ENCODE measurements at places on chromosomes 2 and 18.

DNA sequence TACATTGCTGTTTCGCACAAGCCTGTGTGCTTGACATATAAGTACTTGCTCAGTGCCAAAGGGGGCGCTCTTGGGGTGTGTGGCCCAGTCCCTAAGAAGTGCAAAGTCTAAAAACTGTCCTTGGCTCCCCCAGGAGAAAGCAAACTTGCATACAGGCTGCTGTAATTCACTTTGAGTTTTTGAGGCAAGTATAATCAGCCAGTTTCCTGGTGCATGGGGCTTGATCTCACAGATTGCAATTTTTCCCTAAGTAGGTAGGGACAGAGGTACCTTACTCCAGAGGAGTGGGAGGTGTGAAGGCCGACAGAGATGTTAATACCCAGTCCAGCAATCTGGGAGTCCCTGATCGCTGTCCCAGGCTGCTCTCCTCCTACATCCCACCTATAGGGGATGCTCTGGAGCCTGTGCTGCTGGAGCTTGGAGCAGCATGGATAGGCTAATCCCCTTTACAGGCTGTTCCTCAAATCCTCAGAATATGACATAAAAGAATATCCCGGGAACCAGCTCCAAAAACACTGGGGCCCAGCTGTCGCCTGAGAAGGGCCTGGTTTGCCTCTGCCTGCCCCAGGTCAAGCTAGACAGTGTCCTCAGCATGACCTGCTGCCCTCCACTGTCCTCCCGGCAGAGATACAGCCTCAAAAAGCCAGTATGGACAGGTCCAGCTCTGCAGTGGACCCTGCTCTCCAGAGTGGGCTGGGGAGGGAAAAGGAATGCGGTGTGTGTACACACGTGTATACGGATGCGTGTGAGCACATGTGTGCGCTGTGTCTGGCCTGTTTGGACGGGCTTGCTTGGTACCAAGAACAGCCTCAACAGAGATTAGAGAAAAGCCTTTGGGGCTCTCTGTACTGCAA lies 136.5 kb upstream of the HAAO start:
- no peak for DNase-seq

DNA sequence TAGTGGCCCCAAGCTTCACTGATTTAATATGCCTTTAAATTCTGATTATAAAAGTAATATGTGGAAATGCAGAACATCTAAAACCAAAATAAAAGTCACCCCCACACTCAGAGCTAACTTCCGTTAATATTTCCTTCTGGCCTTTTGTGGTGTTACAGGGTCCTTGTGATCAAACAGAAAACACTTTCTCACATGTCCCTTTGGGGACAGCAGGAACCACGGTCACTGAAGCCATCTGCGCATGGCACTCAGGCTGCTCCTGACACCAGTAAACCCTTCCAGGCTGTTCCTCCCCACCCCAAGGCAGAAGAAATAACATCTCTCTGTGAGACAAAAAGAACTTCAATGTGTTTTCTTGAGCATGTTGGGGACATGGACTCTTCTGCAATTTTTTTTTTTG lies 25.1 kb upstream of the GPR17 start:
- no peak for DNase-seq

GRCh38 chr2:48414980-48415835 lies 114.7 kb upstream of the STON1 start:
- DNase-seq, result peak; percentile 71

DNA sequence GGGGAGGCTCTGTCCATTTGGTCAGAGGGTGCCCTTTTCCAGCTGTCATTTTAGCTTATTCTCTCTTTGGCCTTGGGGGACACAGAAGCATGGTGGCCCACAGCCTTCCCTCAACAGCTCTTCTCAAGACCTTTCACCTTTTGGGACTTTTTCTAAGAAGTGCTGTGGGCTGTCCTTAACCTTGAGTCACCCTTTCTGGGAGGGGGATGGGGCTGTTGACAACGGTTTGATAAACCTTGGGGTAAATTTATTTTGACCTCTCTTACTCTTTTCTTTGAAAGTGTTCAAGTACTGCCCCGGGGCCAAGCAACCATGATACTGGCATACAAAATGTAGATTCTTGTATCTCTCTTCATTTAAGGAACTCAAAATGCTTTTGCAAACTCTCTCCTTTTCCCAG lies 13.7 kb downstream of the IGFBP5 start:
- DNase-seq, result no peak

DNA sequence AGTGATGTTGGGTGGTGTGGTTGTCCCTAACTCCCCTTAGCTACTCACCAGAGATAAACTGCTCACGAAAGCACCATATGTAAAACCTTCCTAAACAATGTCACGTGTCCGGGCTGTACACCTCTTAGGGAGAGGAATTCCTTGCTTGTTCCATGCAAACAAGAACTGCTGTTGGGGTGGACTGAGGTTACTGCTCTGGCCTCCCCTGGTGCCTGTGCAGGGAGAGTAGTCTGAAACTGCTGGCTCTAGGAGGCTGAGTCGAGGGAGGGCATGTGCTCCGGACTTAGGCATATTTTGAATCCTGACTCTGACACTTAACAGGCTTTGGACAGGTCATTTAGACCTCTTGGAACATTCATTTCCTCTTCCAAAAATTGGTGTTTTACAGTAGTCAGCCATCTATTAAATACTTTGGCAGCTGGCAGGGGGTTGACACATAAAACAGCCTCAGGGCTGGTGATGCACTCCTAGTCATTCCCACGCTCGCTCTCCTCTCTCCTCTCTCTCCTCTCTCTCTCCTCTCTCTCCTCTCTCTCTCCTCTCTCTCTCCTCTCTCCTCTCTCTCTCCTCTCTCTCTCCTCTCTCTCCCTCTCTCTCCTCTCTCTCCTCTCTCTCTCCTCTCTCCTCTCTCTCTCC lies 10.6 kb downstream of the THNSL2 start:
- DNase-seq, result no peak

DNA sequence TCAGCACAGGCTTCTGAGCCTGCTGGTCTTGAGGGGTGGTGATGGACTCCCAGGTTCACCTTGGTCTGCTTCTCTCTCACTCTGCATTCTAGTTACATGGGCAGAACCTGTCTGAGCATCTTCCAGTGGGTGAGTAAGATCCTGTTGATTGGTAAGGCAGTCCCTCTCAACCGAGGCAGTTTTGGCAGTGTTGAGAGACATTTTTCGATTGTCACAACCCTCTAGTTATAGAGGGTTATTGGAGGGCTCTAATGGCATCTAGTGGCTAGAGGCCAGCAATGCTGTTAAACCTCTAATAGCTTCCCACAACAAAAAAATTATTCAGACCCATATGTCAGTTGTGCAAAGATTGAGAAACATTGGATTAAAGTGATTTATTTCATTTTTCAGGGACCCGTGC lies 9.3 kb upstream of the MGAT5 start:
- DNase-seq, result no peak

GRCh38 chr2:209189893-209190292 lies 234.0 kb upstream of the MAP2 start:
- DNase-seq, result no peak

GRCh38 chr2:29898999-29899398 lies 22.4 kb downstream of the ALK start:
- no peak for DNase-seq

DNA sequence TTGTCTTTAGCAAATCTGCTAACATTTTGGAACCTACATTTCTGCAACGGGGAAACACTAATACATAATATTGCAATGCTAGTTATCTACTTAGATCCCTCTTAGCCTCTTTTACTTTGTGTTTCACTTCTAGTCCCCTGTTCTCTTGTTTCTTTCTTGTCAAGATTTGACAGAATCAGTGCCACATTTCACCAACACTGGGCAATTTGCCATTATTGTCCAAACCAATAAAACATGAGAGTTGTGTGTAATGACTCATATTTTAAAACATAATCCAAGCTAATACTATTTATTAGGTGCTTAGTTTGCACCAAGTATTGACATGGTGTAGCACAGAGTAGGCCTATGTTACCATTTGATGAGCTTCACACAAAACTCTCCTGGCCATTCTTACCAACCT lies 33.7 kb upstream of the ACVR1C start:
- no peak for DNase-seq

GRCh38 chr18:13831864-13832508 lies 8.0 kb downstream of the MC5R start:
- DNase-seq, result no peak

- no peak for DNase-seq
Observed at GRCh38 chr2:2886922-2887321, 490.7 kb downstream of the EIPR1 start.

GRCh38 chr2:121254748-121255147 lies 30.3 kb downstream of the TFCP2L1 start:
- peak; percentile 48 for DNase-seq

GRCh38 chr18:77733292-77733903 lies 483.8 kb downstream of the GALR1 start:
- no peak for DNase-seq

- no peak for DNase-seq
Observed at GRCh38 chr2:148650881-148651280, 6.3 kb downstream of the EPC2 start.

DNA sequence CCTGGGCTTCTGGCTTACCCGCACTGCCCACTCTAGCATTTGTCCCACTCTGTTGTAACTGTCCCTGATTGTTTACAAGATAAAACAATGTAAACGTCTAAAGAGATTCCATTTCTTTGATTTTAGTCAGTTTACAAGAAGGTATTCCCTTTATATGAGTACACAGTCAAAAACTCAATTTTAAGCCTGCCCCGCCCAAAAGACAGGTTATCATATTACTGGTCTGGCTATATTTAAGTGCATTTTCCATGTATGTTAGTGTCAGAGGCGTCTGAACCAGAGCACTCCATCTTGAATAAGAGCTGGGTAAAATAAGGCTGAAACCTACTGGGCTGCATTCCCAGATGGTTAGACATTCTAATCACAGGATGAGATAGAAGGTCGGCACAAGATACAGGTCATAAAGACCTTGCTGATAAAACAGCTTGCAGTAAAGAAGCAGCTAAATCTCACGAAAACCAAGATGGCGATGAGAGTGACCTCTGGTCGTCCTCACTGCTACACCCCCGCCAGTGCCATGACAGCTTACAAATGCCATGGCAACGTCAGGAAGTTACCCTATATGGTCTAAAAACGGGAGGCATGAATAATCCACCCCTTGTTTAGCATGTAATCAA lies 15.0 kb downstream of the GPR45 start:
- DNase-seq, result no peak

DNA sequence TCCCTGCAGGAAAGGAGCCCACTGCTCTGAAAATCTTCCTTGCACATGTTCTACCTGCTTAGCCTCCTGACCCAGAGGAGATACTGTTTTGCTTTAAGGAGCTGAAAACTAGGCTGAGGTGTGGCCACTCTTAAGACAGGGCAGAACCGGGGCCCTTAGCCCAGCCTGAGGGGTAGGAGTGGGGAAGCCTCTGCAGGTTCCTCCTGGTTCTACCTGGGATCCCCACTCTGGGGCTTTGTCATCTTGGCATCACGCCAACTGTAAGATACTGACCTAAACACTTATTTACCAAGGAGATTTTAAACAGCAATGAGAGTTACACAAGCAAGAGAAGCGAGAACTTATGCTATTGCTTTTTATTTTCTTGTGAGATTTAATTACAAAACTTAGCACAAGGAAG lies 86.9 kb downstream of the KCTD1 start:
- DNase-seq, result no peak

- DNase-seq, result no peak
Observed at GRCh38 chr2:122858075-122858702, 1102.7 kb downstream of the TSN start.

- DNase-seq, result no peak
Observed at GRCh38 chr18:54440292-54440691, 82.6 kb downstream of the C18orf54 start.

DNA sequence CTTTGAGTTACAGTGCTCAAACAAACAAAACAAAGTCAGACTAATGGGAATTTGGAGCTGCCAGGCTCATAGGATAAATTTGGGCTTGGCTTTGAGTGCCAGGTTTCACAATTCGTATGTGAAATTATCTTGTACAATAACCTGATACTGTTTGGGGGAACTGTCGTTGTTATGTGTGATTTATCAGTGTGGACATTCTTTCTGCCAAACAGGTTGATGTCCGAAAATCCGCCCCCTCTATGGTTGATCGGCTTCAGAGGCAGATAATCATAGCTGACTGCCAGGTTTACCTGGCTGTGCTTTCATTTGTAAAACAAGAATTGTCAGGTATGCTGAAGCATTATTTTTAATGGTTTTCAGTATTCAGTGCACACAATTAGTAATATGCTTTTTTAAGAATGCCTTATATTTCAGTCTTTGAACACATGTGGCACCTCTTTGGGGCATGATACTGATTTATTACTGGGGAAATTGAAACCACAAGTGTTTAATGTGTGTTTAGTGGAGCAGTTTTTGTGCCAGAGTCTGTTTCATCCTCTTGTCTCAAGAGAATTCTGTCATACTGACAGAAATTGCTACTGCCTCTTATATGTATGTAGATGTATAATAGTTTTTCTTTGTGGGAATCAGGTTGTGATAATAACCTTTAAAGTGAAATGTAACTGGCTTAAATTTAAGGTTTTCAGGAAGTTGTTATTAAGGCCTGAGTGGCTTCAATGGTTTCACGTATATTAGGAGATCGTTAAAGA lies 54.6 kb downstream of the TTC39C start:
- no peak for DNase-seq

- DNase-seq, result no peak
Observed at GRCh38 chr2:203867561-203868200, at the start of gene CTLA4. Gene CTLA4, plus strand, starts transcription at chr2:203867771. Its CDS starts 172 bp downstream, at chr2:203867943.

DNA sequence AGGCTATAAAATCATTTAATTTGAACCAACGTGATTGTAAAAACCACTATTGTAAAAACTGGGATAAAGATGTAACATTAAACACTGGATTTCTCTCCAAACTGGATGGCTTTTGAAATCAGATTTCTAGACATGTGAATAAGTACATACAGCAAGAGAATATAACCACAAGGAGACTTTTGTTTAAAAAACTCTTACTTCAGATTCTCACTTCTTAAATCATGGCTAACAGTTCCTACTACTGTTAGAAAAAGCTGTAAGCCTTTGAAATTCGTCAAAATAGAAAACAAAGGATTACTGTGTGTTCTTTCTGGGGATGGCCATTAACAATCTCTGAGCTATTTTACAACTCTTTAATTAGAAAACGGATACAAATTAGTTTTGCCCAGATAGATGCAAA lies 39.4 kb upstream of the SH3BP4 start:
- DNase-seq, result no peak

GRCh38 chr2:215793747-215794595 lies 219.4 kb downstream of the MREG start:
- DNase-seq, result no peak

DNA sequence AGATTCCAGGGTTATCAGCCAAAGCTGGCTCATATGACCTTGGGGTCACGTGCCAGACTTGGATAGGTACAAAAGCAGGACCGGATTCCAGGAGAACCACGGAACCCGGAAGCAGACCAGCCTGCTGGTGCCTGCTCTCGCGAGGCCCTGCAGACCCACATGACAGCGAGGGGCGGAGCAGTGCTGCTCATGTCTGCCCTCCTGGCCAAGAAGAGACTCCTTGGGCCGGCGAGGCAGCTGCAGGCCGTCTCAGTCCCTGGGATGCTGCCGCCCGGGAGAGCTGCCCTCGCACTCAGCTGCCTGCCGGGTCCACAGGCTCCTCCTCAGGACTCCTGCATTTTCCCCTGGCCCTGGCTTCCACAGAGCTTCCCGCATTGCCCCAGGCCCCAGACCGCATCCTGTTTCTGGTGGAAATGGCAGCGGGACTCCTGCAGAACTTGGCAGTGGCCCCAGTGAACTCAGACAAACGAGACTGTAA lies 739.5 kb downstream of the SOCS6 start:
- DNase-seq, result no peak

GRCh38 chr2:170576296-170576695 lies 138.8 kb upstream of the SP5 start:
- DNase-seq, result no peak
